ENCODE measurements at places on chromosomes 7 and 10. TPM values are rescaled to one million over a fixed set of nuclear protein-coding genes. Genes with fewer than 3 reads are reported as not detected.

Gene IFIT1
- 0.79 TPM for total RNA-seq

Gene CYP3A5
- total RNA-seq, result 0.36 TPM

Gene MLLT10
- total RNA-seq, result 45.4 TPM

- H3K36me3 ChIP-seq, result no peaks in the 10 kb centered on the region
- H3K4me3 ChIP-seq, result no peak overlapping the region
- peaks cover 70% of the 10 kb centered on the region for H3K4me1 ChIP-seq
- H3K27me3 ChIP-seq, result no peaks in the 10 kb centered on the region
Observed at GRCh38 chr7:99105756-99106155, 38.2 kb downstream of the SMURF1 start.
